Vagina (tissue), 2 donors: ENCODE measurements at places on chromosomes 13 and 19.

DNA sequence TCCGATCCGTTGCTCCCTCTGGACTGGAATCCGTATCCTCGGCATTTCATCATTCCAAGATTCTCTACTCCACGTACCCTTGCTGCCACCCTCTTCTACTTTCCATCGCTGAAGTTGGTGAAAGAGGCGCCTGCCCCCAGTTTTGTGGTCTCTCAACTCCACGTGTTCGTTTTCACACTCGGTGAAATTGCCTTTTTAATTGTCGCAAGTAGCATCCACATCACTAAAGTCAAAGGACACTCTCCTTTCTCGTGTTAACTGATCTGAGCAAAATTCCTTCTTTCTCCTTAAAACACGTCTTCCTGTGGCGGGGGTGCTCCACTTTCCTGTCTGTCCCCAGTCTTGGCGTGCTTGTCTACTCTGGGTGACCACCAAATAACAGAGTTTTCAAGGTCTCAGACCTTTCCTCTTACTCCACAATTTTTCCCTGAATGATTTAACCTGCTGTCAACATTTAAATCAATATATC lies 1.1 kb upstream of the TMTC4 start:
- peak; percentile 76 for DNase-seq

DNA sequence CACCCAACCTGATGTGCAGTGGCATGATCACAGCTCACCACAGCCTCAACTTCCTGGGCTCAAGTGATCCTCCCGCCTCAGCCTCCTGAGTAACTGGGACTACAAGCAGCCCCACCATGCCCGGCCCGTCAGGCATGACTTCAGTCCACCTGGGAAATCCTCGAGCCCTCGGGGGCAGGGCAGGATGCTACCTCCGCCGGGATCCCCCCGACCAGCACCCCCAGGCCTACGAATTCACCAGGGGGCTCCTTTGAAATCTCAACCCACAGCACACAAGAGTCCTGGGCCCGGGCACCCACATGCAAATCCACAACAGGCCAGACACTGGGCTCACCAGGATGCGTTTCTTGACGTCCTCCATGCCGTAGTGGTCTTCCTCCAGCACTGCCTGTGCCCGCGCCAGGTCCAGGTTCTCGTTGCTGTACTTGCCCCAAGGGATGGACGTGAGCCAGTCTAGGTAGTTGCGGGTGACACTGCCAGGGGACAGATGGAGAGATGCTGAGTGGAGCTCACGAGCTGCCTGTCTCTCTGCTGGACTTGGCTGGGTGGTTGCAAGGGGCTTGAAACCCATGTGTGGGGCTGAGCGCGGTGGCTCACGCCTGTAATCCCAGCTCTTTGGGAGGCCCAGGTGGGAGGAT lies 10.5 kb downstream of the RPL36 start:
- no peak for DNase-seq

DNA sequence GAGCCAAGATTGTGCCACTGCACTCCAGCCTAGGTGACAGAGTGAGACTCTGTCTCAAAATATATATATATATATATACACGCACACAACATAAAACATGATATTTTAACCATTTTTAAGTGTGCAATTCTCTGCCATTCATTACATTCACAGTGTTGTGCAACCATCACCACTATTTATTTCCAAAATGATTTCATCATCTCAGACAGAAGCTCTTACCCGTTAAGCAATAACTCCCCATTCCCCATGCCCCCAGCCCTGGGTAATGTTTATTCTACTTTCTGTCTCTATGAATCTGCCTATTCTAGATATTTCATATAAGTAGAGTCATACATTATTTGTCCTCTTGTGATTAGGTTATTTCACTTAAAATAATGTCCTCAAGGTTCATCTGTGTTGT lies 20.3 kb downstream of the WDR88 start:
- no peak for DNase-seq

DNA sequence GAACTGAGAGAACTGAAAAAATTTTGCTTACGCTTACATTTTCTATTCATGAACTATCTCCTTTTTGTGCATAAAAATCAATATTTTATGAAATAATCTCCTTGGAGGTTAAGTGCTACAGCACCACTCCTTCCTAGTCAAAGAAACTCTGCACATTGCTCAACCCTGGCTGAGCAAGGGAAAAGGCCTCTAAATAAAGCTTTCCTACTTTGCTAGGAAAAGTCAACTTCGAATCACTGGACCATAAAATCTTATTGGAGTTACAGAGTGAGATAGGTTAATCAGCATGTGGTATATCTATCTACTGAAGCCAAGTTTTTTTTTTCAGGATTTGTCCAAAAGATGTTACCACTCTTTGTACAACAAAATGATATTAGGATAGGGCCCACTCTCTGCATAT lies 57.5 kb upstream of the HMGB1 start:
- no peak for DNase-seq

DNA sequence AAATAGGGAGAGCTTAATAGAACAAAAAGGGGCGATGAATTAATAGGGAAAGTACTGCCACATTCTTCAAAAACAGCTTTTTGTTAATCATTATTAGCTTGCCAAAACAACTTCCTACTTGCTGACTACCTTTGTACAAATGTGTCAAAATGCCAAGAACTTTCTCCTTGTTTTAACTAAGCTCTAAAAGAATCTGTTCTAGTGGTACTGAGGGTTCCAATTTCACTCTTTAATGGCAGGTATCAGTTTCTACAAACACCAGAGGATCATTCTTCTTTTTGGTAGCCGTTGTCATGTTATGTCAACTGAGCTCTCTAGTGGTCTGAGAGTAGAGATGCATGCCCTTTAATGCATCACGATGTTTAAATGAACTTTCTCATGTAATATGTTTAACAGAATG lies 29.4 kb upstream of the FBXL3 start:
- DNase-seq, result no peak

GRCh38 chr13:80955501-80955900 lies 614.6 kb upstream of the SPRY2 start:
- DNase-seq, result no peak

DNA sequence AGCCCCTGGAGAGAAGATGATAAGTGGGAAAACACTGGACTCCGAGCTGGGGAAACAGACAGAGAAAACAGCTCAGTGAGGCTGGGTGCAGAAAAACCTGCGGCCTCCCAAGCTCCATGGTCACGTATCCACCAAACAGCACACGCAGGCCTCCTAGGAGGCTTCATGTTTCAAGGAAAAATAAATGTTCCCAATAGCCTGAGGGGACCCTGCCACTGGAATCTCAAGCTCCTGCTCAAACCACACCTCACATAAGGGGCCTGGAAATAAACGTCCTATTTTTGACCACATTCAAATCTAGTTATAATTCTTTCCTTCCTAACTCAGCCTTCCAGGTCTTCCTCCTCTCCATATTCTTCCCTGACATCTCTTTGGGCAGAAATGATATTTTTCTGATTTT lies 225.7 kb downstream of the ABCC4 start:
- no peak for DNase-seq

DNA sequence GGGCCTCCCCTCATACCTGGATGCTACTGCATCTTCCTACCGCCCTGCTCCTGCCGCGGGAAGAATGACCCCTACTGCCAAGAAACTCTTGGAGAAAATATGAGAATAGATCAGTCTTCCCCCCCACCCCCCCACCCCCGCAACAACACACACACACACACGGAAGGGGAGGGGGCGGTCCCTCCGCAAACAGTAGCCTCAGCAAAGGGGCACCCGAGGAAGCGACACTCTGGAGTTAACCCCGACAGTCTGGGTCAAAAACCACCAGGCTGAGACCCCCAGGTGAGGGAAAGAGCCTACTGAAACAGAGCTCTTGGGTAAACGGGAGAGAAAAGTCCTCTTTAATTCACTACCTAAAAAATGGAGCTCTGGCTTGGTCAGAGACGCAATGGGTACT lies 1.2 kb downstream of the MED26 start:
- DNase-seq, result no peak

DNA sequence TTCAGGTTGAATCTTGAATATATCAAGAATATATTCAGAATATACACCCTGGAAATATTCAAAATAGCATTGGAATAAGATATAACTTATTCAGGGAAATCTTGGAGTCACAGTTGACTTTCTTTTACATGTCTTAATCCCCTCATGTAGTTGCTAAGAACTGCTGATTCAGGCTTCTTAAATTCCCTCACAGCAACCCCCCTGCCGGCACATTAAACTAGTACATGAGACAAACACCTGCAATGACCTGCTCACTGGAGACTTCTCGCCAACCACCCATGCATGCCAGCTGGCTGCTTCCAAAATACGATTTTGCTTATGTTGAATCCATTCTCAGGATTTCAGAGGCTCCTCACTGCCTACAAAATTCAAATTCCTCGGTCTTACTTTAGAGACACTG lies 997.1 kb downstream of the EFNB2 start:
- DNase-seq, result no peak

DNA sequence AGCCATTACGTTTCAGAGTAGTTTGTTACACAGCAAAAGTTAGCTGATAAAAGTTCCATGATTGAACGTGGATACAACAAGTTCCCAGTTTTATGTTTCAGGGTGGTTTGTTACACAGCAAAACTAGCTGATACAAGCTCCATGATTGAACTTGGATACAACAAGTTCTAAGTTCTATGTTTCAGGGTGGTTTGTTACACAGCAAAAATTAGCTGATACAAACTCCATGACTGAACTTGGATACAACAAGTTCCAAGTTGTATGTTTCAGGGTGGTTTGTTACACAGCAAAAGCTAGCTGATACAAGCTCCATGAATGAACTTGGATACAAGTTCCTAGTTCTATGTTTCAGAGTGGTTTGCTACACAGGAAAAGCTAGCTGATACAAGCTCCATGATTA lies 47.6 kb downstream of the INSR start:
- DNase-seq, result no peak

DNA sequence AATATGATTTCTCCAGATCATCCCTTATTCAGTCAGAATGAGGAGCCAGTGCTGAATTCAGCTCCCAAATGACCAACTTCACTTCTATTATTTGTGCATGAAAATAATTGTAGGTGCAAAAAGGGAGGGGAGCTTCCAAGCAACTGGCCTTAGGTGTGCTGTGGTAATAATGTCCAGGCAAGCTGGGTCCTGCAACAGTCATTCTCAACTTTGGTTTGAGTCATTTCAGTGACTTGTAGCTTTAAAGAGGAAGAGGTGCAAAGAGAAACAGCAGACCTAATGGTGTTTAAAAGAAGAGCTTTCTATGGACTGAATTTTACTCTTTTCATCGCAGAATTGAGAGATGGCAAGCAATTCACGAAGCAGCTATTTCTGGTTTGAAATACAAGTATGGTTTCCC lies 29.2 kb upstream of the FGF9 start:
- no peak for DNase-seq

GRCh38 chr13:60347174-60347573 lies 49.8 kb upstream of the TDRD3 start:
- DNase-seq, result no peak

DNA sequence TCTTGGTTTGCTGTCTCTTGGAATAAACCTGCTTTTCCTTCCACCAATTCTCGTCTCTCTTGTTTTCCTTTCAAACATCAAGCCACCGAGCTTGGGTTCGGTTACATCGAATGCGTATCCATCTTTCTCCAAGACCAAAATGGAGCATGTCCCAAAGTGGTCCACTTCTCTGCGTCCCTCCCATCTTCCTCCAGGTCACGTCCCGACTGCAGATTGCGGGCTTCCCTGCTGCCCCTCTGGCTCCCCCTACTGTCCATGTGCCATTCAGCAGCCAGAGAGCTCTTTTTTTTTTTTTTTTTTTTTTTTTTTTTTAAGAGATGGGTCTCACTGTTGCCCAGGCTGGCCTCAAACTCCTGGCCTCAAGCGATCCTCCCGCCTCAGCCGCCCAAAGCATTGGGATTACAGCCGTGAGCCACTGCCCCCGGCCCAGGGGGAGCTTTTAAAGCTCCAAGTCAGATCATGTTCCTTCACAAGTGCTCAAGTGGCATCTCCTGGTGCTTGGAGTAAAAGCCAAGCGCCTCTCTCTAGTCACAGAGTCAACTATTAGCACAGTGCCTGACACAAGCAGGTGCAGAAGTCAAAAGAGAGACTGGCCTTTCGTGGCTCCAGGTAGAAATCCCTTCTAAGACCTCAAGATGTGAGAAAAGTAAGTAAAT lies 10.0 kb downstream of the COL5A3 start:
- no peak for DNase-seq

- DNase-seq, result no peak
Observed at GRCh38 chr13:48221686-48222187, 11.3 kb upstream of the ITM2B start.

DNA sequence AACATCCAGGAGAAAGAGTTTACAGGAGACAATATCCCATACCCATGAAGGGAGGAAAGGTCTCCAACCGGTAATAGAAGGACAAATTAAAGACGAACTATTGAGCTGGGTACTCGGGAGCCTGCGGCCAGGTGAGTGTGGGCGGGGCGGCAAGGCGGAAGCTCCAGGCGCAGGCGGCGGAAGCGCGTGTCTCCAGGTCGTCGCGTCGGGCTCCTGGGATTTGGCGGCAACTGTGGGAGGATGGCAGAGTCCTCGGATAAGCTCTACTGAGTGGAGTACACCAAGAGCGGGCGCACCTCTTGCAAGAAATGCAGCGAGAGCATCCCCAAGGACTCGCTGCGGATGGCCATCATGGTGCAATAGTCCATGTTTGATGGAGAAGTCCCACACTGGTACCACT lies 21.6 kb upstream of the ANKRD10 start:
- no peak for DNase-seq

DNA sequence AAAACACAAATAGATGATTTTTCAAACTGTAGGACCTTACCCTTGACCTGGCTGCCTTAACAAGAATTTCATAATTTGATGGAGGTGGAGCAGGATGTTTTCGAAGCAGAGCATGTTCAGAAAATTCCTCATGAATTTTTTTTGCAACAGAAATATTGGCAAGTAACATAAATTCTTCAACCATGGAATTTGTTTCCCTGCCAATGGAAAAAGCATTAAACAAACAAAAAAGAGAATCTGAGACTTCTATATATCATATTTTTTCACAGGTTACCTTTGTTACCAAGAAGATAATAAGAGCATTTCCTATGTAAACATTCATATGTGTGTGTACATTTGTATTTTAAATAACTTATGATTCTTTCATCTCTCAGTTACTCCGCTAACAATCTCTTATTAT lies 18.3 kb downstream of the DIS3 start:
- DNase-seq, result no peak

- no peak for DNase-seq
Observed at GRCh38 chr19:51338563-51339312, 3.2 kb downstream of the VSIG10L start.

GRCh38 chr13:42788601-42789000 lies 7.2 kb downstream of the FAM216B start:
- DNase-seq, result no peak

GRCh38 chr19:2253106-2254063 lies 2.8 kb downstream of the JSRP1 start:
- DNase-seq, result no peak

- no peak for DNase-seq
Observed at GRCh38 chr13:100443998-100444328, 144.6 kb downstream of the GGACT start.

DNA sequence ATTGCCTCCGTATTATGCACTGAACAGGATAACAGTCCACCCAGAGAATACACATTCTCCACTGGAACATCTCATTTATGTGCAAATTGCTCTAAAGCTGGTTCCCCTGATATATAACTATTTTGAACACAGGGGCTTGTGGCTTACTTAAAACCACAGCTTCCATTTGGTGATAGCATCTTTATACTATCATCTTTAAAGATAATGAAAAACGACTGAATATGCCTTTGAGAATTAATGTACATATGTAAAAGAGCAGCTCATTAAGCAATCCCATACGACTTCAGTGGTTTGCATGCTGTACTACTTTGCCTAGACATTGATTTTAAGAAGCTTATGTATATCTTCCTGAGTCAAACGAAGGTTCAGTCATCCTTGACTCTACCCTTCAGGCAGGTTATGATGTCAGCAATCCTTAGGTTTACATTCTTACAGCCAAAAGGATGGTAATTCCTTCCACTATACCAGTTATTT lies 40.8 kb downstream of the BRD4 start:
- DNase-seq, result no peak

GRCh38 chr19:17236811-17237543 lies 8.7 kb downstream of the NR2F6 start:
- DNase-seq, result no peak
